ENCODE measurements at places on chromosomes 5 and 9.

GRCh38 chr5:149793256-149793550, 63.1 kb downstream of the PPARGC1B start:
- no peak for DNase-seq

GRCh38 chr9:16105168-16106020, 552.6 kb downstream of the CCDC171 start:
- no peak for DNase-seq

DNA sequence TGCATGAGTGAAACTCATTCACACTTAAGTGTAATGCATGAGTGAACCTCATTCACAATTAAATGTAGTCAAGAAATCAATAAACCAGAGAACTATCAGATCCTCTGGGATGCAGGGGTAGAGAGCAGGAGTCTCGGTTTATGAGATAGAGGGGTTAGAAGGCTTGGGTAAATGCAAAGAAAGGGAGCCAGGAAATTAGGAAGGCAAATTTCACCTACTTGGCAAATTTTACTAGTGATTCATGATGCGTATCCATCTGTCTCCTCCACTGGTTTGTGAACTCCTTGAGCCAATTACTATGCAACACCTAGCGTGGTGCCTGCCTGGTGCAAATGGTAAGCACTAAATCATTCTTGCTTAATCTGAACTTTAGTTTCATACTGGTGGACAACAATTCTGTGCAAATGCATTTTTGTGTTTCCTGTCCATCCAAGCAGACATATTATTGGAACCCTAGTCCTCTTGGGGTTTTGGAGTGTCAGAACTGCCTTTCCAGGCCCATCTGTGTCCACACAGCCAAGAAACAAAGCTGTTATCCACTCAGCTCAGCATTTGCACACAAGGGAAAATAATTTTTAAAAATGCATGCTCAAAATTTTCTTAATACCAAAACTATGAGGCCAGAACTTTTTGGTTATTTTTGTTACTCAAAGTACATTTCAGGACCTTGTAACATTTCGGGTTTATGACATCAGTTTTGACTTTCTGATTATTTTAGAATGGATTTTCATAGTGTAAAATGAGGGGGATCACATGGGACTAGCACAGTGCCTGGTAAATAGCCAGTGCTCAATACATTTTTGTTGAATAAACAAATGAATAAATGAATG, 5.2 kb downstream of the HAPLN1 start:
- DNase-seq: no peak

DNA sequence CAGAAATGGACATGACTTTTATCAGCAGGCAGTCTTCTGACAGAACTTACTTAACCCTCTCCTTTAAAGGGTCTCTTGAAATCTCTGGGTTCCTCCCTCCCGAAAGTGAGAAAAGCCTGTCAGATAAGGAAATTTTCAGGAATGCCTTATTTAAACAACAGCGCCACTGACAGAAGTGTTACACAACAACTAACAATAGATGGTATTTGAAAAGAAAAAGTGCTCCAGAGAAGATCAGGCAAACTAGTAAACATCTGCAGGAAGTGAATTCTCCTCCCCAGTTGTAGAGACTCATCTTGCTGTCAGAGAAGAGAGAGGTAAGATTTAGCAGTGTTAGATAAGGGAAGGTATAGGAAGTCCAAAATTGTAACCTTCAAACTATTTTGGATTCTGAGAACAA, 107.2 kb upstream of the NFIL3 start:
- no peak for DNase-seq

DNA sequence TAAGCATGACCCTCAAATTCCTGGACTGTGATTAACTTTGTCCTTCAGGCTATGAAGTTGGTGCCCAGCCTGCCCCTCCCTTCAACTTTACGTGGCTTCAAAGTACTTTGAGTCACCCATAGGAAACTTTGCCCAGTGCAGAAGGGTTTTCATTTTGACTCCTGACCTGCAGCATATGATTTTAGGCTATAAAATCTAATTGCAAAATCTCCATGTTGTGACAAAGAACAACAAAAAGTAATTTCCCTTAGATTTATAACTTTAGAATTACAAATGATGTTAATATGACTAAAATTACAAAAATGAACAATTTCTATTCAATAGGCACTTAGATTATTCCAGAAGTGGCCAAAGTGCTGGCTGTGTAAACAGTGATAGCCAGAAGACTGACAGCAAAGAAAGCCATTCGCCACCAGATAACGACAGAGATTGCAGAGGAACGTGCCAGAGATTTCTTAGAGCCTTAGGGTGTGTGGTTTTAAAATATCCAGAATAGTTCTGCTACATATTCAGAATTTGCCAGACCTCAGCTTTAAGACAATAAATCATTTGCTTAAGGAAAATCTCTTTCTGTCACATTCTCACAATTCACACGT, 197.4 kb downstream of the SEMA5A start:
- DNase-seq: peak; percentile 42

GRCh38 chr5:181204826-181205760, at the start of gene TRIM7:
TRIM7 (minus strand) TSS chr5:181205196; CDS start chr5:181205110, 86 bp downstream.
- DNase-seq: no peak

DNA sequence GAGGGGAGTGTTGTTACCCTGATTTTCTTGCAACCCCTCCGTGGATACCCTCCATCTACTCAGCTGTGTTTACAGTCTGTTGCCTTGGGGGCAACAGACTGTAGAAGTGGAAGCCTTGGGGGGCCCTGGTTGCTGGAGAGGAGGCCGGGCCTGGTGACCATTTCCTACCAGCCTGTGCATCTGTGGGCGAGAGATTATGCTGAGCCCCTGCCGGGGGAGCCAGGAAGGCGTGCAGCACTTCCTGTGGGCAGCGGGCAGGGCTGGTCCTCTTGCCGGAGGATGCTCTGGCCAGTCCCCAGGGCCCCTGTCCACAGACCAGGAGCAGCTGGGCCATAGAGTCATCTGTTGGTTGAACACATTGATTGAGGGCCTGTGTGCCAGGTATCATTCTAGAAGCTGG, 11.1 kb downstream of the ERGIC1 start:
- DNase-seq: no peak

All from H4 (cell line).